Stimulated activated CD8-positive, alpha-beta memory T cell treated with anti-CD3 and anti-CD28 coated beads, Interleukin-12 subunit alpha, Interleukin-12 subunit beta, amount 100 ng/mL, for 4 hours (primary cell): ENCODE measurements at places on chromosomes 6 and 20.

- no peak for DNase-seq
Measured at GRCh38 chr6:167162591-167162990, 4.8 kb upstream of the GPR31 start.

DNA sequence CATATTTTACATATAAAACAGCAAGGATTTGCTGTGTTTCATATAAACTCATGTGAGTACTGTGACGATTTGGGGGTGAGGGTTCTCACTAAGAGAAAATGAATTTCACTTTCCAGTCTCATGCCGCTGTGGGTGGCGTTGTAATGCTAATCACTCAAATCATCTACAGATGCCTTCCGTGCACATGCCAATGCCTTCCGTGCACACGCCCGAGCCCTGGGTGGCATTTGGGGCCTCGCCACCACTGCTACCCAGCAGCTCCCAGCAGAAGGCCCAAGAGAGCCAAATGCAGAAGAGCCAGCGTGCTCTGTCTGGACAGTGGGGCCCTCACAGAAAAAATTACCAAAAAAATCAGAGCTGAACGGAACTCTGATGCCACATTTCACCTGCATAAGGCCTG, 53.7 kb downstream of the WDR27 start:
- DNase-seq, result no peak

DNA sequence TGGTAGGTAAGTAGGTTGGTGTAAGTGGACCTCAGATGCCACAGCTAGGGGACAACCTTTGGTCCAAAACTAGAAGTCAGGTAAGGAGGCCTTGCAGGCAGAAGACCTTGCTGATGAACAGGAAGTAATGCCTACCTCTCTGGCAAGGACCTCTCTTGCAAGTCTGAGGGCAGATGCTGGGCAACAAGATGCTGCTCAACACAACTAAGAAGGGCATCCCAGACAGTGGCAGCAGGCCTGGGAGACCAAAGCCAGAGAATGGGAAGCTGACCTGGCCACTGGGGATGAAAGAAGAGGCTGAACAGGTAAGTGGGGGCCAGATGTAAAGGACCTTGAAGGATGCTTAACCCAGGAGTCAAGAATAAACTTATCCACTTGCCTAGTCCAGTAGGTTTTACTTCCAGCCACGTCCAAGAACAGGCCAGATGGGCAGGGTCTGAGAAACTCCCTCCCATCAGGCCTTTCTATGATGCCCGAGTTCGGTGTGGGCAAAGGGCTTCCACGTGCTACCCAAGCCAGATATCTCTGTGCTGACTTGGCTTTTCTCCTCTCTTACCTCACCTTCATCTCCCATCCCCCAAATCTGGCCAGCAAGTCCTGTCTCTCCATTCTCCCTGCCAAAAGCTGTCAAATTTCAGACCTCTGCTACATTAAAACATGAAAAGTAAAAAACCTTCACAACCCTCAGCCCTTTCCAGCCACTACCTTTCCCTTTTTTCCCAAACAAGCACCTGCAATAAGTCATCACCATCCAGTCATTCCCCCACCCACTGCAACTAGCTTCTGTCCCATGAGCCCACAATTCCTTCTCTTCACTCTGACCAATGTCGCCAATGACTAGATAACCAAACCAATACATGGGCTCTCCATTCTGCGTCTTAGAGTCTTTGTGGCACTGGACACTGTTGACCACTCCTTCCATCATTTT, 11.5 kb upstream of the PLCG1 start:
- no peak for DNase-seq

DNA sequence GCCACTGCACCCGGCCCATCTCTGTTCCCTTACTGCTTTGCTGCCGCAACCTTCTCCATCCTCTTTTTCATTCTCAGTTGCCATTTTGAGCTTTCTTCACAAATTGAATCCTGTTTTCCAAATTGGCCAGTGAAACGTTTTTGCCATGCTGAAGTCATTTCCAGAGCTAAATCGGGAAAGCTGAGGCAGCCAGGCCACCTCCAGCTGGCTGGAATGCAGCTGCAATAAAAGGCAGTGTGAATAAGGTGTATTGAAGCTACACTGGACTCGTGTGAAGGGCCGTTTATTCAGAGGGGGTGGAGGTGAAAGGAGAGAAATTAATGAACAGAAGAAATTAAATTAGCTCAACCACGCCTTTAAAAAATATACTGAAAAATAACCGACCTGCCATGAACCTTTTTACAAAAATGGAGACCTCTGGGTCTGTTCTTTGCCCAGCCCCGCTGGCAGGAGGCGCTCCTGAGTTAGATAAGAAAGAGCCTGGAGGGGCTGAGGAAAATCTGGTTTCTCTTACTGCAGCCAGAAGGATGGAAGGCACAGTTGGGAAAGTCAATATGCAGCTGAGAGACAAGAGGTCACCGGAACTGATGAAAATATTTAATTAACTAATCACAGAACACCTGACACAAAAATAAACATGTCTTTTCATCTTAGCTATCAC, 283.9 kb downstream of the FOXC1 start:
- no peak for DNase-seq

GRCh38 chr6:131470534-131470933, 102.5 kb upstream of the ARG1 start:
- no peak for DNase-seq

GRCh38 chr6:69489970-69490369, 306.8 kb downstream of the LMBRD1 start:
- DNase-seq, result no peak

GRCh38 chr6:111804627-111805235, 68.5 kb downstream of the FYN start:
- DNase-seq, result peak; percentile 45

DNA sequence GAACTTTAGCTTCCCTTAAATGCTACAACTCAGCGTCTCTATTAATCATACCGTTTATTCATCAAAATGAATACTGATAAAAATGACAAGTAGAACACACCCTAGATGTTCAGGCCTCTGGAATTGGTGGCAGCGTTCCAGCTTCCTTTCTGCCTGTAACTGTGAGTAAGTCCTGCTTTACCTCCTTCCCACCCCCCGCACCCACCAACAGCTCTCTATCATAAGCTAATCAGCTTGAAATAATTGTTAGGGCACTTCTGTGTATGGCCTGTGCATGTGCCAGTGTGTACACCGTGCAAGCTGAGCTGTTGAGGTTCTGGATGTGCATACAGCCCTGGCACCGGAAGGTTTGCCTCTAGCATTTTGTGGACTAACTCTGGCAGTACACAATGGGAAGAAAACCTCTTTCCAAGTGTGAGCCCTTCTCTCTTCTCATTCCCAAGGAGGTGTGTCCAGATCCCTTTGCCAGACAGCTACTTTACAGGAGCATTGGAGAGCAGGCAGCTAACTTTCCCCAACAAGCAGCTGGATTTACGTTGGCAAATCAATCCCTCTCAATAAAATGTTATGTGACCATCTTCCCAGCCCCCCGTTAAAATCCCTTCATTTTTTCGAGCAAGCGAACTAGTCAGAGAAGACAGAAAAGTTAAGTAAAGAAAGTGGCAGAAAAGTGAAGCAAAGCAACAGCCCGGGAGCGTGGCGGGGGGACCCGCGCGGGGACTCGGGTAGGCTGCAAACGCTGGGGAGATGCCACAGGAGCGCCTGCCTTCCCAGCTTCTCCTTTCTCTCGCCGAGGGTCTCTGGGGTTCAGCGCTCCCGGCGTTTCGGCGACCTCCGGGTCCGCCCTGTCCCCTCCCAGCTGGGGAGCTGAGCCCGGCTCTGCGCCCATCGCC, 803 bp upstream of the ADGRG6 start:
- DNase-seq, result no peak
